IMR-90 (cell line): ENCODE measurements at places on chromosomes 1 and 21. TPM values are rescaled to one million over a fixed set of nuclear protein-coding genes. Genes with fewer than 3 reads are reported as not detected.

DNA sequence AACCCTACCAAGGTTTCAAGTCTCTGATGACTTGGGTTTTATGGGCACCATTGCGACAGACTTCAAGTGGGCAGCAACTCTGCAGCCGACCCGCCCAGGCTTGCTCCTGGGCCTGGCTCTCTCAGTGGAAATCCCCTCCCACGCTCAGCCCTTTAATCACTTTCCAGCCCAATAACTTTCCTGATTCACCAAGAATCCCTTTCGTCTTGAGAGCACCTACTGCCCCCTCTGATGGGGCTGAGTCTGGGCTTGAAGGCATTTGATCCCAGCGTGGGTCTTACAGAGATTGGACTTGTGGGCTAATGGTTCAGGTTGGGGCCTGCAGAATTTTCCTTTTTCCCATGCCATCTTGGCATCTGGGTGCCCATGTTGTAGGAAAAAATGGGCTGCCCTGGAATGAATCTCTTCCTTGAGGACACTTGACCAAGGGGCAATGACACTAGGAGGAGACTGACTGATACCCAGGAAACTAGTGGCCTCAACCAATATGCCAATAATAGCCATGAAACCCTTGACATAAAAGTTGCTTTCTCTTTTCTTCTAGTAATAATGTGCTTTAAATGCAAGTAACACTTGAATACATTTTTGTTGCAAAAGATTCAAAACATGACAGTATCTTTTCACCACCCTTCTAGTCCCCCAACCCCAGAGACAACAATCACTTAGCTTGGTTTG lies 7.8 kb upstream of the PHLDA3 start:
- no peak for DNase-seq
- peaks cover 15% of the 10 kb centered on the region for H3K4me1 ChIP-seq
- no peaks in the 10 kb centered on the region for H3K36me3 ChIP-seq
- H3K27ac ChIP-seq = no peak overlapping the region

DNA sequence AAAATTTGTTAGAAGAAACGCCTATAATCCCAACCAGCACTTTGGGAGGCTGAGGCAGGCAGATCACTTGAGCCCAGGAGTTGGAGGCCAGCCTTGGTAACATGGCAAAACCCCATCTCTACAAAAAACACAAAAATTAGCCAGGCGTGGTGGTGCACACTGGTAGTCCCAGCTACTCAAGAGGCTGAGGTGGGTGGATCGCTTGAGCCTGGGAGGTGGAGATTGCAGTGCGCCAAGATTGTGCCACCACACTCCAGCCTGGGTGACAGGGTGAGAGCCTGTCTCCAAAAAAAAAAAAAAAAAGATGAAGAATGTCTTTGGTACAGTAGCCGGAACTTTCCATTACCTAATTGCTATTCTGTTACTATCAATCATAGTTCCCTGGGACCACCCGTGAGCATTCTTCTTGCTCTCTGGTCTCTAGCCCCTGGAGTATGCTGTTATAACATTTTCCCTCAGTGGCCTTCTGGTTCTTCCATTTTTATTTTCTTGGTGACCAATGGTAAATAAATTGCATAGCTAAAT lies 43.4 kb downstream of the WASF2 start:
- peaks cover 2% of the 10 kb centered on the region for H3K4me1 ChIP-seq
- DNase-seq = no peak
- peaks cover 13% of the 10 kb centered on the region for H3K36me3 ChIP-seq
- H3K27me3 ChIP-seq = no peaks in the 10 kb centered on the region

GRCh38 chr1:27033043-27033746 lies 20.5 kb upstream of the TENT5B start:
- H3K36me3 ChIP-seq = no peaks in the 10 kb centered on the region
- H3K4me1 ChIP-seq = peaks cover 4% of the 10 kb centered on the region
- no peak for DNase-seq
- no peak overlapping the region for H3K4me3 ChIP-seq
- H3K27me3 ChIP-seq = no peaks in the 10 kb centered on the region
- no peak overlapping the region for H3K27ac ChIP-seq

DNA sequence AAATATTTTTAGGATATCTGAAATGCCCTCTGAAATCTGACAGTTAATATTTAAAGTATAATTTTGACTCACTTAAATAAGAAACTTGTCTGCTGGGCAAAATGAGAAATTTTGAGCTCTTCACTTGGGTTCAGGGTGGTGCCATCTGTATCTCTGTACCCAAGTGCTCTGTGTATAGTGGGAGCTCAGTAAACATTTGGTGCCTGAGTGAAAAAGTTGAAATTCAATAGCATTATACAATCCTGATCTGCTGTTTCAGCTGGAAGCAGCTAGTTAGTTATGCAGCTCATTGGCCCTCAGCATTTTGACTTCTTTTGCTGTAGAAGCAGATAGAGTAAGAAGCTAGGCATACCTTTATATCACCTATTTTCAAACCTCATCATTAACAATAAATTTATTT lies 73.3 kb downstream of the RPE65 start:
- peaks cover 12% of the 10 kb centered on the region for H3K4me1 ChIP-seq
- H3K36me3 ChIP-seq = no peaks in the 10 kb centered on the region
- no peak overlapping the region for H3K27ac ChIP-seq
- DNase-seq = no peak
- no peak overlapping the region for H3K4me3 ChIP-seq

- no peaks in the 10 kb centered on the region; the same call in 1 of the 2 replicates for H3K27me3 ChIP-seq
- H3K36me3 ChIP-seq = no peaks in the 10 kb centered on the region
- no peaks in the 10 kb centered on the region for H3K4me1 ChIP-seq
- H3K27ac ChIP-seq = no peak overlapping the region
- no peak overlapping the region for H3K4me3 ChIP-seq
Measured at GRCh38 chr1:170929835-170930554, 5.3 kb upstream of the MROH9 start.

- no peak overlapping the region for H3K4me3 ChIP-seq
- no peaks in the 10 kb centered on the region for H3K4me1 ChIP-seq
- H3K27me3 ChIP-seq = no peaks in the 10 kb centered on the region
- H3K36me3 ChIP-seq = peaks cover 1% of the 10 kb centered on the region; the same call in 1 of the 2 replicates
- DNase-seq = no peak
- H3K27ac ChIP-seq = no peak overlapping the region
Measured at GRCh38 chr1:16342331-16343062, 9.8 kb downstream of the FBXO42 start.

GRCh38 chr1:234775477-234776246 lies 165.7 kb upstream of the IRF2BP2 start:
- no peak overlapping the region for H3K4me3 ChIP-seq
- H3K27ac ChIP-seq = no peak overlapping the region
- DNase-seq = no peak

DNA sequence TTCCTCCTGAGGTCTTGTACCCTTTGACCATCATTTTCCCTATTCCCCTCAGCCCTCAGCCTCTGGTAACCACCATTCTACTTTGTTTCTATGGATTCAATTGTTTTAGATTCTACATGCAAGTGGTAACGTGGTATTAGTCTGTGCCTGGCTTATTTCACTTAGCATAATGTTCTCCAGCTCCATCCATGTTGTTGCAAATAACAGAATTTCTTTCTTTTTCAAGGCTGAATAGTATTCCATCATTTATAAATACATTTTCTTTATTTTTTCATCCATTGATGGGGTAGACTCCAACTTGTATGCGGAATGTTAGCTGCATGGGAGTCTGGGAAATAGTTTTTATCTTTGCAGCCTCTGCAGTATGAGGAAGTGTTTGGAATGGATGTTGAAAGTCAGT lies 26.3 kb upstream of the TMEM54 start:
- no peak overlapping the region for H3K4me3 ChIP-seq
- DNase-seq = no peak
- H3K27me3 ChIP-seq = peaks cover 2% of the 10 kb centered on the region

- no peak for DNase-seq
- H3K27ac ChIP-seq = no peak overlapping the region
- no peaks in the 10 kb centered on the region for H3K36me3 ChIP-seq
- no peaks in the 10 kb centered on the region for H3K27me3 ChIP-seq
- H3K4me1 ChIP-seq = peaks cover 4% of the 10 kb centered on the region; the same call in 1 of the 2 replicates
Measured at GRCh38 chr1:56363007-56363770, 216.2 kb downstream of the PLPP3 start.

- H3K4me1 ChIP-seq = peaks cover 15% of the 10 kb centered on the region
- H3K36me3 ChIP-seq = no peaks in the 10 kb centered on the region
- no peaks in the 10 kb centered on the region for H3K27me3 ChIP-seq
- H3K27ac ChIP-seq = peak overlapping the region; percentile 72; the same call in 1 of the 2 replicates
Measured at GRCh38 chr1:212648431-212648830, 39.9 kb downstream of the ATF3 start.

- peaks cover 16% of the 10 kb centered on the region for H3K4me1 ChIP-seq
- no peak overlapping the region for H3K27ac ChIP-seq
- no peaks in the 10 kb centered on the region for H3K36me3 ChIP-seq
- DNase-seq = no peak
Measured at GRCh38 chr21:45835301-45836267, 146.0 kb upstream of the COL6A1 start.

DNA sequence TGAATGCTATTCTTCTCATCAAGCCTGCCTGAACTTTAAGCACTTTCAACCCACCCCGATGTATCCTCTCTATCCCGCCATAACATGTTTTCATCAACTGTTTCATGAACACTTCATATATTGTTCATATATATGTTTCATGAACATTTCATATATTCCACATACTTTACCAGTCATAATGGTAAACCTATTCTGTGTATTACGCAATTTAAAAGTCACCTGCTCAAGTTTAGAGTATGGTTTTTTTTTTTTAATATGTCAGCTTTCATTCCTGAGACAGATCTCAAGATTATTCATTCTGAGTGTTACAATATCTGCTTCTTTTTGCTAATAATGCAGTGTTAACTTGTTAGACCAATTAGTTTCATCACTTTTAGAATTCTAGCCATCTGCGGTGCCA lies 140.7 kb downstream of the SIPA1L2 start:
- no peaks in the 10 kb centered on the region for H3K27me3 ChIP-seq
- peaks cover 13% of the 10 kb centered on the region for H3K4me1 ChIP-seq
- H3K36me3 ChIP-seq = peaks cover 4% of the 10 kb centered on the region; the same call in 1 of the 2 replicates
- no peak overlapping the region for H3K4me3 ChIP-seq
- no peak for DNase-seq

GRCh38 chr1:53592521-53592982 lies 133.4 kb downstream of the DMRTB1 start:
- H3K27ac ChIP-seq = no peak overlapping the region
- peak; percentile 79 for DNase-seq
- H3K4me3 ChIP-seq = no peak overlapping the region
- peaks cover 9% of the 10 kb centered on the region; the same call in 1 of the 2 replicates for H3K36me3 ChIP-seq
- H3K27me3 ChIP-seq = no peaks in the 10 kb centered on the region; the same call in 1 of the 2 replicates
- H3K4me1 ChIP-seq = peaks cover 5% of the 10 kb centered on the region; the same call in 1 of the 2 replicates

DNA sequence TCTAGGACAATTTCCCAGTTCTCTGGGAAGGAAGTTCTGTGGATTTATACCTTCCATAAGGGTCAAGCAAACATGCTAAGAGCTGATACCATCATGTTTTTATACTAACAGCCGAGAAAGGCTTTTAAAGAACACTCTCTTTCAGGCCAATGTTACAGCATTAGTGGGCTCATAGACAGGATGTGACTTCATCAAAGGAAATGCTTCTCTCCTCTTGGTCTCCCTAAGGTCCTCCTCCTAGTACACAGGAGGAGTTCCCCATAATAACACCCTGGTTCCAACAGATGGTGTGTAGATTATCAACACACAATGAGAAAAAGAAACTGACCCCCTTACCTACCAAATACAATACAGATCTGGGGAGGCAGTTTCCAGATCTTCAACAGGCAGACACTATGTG lies 26.7 kb upstream of the GLIS1 start:
- no peak overlapping the region for H3K4me3 ChIP-seq
- H3K27ac ChIP-seq = no peak overlapping the region
- H3K27me3 ChIP-seq = no peaks in the 10 kb centered on the region
- H3K36me3 ChIP-seq = no peaks in the 10 kb centered on the region

Gene TRIM46
- total RNA-seq = 2.3 and 2.5 TPM in 2 replicates

Gene RSPH1
- not detected in 2 replicates for total RNA-seq

Gene ANXA9
- total RNA-seq = under 0.01 and 0.36 TPM in 2 replicates

Gene EFHD2
- total RNA-seq = 22.6 and 23.1 TPM in 2 replicates
